Breast epithelium (tissue), 4 donors: ENCODE measurements at places on chromosomes 12 and 14.

DNA sequence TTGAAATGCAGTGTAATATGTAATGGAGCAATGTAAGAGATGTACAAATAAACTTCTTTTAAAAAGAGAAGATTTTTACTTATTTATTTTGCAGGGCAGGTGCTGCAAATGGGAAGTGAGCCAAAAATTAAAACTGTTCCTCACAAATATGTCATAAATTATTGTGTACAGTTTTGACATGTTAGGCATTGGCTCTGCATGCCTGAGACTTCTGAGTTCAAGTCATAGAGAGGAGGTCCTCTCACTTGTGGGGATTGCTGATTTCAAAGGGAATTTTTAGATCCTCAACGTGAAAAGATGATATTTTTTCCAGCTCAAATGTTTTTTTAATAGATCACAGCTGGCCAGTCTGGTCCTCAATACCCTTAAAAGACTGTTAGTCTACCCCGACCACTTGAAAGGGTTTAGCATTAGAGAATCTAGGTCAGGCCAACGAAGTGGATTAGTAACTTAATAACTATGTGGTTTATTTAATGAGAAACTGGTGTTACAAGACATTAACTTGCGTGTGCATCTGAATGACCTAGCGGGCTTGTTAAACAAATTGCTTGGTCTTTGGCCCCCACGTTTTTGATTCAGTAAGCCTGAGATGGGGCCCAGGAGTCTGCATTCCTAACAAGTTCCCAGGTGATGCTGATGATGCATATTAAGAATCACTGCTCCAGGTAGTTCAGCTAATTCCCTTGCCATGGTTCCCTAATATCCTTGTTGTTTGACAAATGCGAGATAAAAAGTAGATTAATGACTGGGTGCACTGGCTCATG lies 30.9 kb upstream of the WDR89 start:
- no peak for DNase-seq

- DNase-seq: no peak
Measured at GRCh38 chr14:81342850-81343580, 57.1 kb downstream of the STON2 start.

DNA sequence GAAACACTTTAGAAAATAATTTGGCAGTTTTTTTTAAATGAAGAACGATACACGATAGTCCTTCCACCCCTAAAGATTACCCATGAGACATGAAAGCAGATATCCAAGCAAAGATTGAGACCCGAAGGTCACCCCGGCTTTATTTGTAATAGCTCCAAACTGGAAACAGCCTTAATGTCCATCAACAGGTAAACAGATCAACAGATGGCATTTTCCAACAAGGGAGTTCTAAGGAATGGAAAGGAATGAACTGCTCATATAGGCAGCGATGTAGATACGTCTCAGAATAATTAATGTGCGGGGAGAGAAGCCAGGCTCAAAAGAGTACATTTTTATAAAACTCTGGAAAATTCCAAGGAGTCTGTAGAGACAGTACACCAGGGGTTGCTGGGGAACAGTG lies 23.7 kb upstream of the MEG3 start:
- no peak for DNase-seq

DNA sequence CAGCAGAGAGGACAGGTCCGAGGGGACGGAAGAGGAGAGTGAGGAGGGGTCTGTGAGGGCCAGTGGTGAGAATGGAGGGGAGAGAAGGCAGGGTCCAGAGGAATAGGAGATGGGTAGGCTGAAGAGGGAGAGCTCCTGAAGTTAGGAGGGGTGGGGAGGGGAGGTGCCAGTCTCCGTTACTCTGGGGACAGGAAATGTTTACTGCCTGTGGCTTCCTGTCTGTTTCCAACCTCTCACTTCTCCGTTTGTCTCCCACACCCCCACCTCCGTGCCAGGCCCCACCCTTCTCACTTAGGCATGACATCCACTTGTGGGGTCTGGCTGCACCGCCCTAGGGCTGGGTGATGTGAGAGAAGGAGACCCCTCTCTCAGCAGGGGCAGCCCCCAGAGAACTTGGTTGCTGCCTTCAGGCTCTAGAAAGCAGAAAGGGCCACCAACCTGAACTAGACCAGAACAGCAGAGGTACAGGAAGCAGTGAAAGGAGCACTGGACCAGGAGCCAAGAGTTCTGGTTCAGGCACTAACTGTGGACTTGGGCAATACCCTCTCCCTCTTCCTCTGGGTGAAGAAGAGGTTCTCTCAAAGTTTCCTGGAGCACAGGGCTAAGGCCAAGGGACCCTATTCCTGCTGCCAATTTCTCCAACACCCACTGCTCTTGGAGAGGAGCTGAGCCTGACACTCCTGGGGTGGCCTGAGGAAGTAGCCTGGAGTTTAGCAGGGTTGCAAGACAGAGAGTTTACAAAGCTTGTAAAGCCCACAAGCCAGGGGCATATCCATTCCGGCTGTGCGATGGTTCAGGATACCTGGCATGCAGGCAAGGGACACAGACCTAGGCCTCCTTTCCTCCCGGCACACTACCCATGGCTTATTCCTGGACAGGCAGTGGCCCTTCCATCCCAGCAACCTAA lies 5.5 kb downstream of the ITGA5 start:
- DNase-seq: no peak

DNA sequence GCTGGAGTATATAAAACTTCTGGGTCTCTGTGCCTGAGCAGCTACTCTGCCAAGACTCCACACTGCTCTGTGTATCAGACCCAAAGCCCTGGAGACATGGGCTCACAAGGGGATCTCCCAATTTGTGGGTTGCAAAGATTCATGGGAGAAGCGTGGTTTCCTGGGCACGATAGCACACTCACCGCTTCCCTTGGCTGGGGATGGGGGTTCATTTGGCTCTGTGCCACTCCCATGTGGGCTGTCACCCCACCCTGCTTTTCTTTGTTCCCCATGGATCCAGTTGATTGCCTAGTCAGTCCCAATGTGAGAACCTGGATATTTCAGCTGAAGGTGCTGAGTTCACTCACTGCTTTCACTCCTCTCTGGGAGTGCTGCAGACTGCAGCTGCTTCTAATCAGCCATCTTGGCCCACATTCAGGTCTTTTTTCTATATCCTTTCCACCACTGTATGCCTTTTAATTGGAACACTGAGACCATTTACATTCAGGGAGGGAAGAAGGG lies 40.0 kb upstream of the PCNX4 start:
- no peak for DNase-seq

- no peak for DNase-seq
Measured at GRCh38 chr14:48023881-48024280, 348.5 kb upstream of the MDGA2 start.

DNA sequence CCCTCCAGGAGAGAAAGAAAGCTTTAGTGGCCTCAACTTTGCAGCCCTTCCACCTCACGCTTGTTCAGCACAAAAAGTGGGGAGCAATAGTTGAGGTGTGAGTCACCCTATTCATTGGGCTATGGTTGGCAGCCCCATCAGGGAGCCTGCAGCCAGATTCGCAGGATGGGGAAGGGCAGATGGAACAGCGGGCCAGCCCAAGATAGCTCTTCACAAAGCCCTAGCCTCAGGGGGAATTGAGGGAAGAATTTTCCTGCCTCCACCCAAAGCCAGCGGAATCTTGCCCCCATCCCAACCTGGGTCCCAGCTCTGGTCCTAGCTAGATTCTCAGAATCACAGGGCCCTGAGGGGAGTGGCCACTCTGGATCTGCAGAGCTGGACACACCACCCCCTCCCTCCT lies 3.6 kb upstream of the KRT5 start:
- DNase-seq: no peak

GRCh38 chr14:53865711-53866110 lies 90.9 kb downstream of the BMP4 start:
- DNase-seq: no peak

- DNase-seq: no peak
Measured at GRCh38 chr14:64763801-64764621, 59.8 kb downstream of the PLEKHG3 start.

GRCh38 chr14:36553656-36554260 lies 28.7 kb downstream of the NKX2-8 start:
- no peak for DNase-seq

DNA sequence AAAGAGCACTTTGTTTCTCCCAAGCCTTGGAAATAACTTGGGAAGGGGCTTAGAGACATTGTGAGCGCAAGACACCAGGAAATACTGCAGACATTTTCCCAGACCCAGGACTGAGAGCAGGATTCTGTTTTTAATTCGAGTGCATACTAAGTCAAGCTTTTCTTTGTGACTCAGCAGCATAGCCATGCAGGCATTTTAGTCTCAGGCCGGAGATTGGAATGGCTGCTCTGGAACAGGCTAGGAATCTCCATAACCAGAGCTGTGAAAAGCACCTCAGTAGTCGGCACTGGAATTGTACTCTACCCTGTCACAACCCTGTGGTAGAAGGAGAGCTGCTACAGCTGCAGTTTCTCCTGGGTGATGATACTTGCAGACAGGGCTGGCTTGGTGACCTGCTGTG lies 28.9 kb upstream of the GARIN6 start:
- DNase-seq: no peak

- DNase-seq: no peak
Measured at GRCh38 chr12:53464685-53465418, 12.9 kb downstream of the PCBP2 start.

DNA sequence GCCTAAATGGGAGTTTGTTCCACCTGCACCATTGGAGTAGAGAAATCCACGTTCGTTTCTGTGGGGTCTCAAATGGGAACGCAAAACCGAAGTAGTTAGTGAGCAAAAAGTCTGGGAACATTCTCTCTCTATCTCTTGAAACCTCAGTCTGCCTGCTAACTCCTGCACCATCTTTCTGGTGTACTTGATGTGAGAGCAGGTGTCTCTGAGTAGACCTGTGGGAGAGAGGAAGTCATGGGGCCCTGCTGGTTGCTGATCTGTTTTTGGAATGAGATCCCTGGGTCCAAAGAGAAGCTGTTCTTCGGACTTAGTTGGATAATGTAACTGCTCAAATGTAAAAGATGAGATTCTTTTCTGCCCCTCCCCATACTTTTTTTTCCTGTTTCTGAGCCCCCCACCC lies 57.3 kb downstream of the MAX start:
- no peak for DNase-seq

DNA sequence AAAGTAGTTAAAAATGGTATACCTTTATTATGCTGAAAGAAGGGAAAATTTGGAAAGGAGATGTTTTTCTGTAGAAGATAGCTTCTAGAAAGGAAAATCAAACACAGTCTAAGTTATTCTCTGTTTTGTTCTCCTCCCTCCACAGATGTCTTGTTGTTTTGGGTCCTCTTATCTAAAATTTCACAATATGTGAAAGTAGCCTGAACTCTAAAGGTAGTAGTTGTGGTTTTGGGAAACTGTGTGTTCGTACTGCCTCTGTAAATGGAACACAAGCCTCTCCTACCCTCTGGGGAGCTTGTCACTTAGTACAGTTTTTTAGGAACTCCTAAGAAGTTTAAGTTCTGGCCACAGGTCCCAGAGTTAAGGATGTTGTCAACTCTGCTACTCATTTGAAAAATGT lies 112.6 kb downstream of the CRADD start:
- no peak for DNase-seq

DNA sequence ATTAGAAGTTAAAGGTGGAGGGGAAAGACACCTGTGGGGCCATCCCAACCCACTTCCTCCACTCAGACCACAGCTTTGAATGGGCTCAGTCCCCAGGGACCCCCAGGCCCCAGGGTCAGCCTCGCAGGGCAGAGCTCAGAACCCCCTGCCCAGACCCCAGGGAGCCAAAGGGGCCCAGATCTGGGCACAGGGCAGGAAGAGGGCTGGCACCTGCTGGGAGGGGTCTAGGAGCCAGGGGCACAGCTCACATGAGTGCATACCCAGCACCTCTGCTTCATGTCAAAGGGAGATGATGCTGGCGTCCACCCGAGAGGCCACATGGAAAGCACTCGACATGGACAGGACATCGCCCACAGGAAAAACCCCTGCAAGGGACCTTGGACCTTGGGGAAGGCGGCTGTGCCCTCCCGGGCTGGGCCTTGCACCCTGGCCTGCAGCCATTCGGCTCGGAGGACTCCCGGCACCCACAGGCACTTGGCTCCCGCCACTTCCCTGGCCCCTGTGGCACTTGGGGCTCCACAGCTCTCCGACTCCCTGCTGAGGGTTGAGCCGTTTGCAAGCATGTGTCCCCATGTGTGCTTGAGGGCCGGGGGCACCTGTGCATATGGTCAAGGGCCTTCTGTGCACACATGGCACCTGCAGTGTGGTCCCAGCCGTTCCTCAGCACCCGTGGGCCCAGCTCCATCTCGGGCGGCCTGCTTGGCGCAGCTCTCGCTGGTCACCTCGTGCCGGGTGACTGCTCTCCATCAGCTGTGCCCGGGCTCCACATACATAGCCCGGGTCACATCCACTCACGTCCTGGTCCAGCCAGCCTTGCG lies 7.8 kb upstream of the AMN start:
- DNase-seq: no peak

GRCh38 chr12:28089338-28089737 lies 100.9 kb upstream of the CCDC91 start:
- DNase-seq: no peak

DNA sequence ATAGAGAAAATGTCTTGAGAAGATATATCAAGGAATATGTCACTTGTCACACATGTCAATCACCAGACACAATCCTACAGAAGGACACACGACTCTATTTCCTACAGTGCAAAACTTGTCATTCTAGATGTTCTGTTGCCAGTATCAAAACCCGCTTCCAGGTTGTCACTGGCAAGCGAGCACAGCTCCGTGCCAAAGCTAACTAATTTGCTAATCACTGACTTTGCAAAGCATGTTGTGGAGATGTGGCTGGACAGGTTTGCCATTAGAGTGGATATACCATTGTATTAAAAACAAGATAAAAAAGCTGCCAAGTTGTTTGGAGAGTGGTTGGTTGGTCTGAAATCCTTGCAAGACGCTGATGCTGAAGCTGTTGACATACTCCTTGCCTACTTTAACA lies 7.9 kb upstream of the SGPP1 start:
- DNase-seq: no peak

DNA sequence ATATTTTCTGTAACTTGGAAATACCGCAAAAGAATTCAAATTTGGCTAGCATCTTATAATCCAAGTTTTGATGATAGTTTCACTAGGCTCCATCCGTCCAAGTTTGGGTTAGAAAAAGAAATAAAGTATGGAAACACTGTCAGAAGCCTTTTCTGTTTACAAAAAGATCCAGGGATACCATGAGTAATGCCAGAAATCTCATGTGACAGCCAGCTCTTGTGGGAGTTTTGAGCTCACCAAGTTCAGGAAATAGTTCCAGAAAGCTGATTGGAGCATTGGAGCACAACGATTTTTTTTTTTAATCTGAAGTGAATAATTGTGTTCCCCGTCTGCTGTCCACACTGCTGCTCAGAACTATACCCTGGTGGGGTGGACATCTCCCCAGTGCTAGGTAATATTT lies 229.7 kb upstream of the NPAS3 start:
- DNase-seq: peak; percentile 32

GRCh38 chr12:120473807-120474615 lies 4.5 kb upstream of the SRSF9 start:
- DNase-seq: no peak

DNA sequence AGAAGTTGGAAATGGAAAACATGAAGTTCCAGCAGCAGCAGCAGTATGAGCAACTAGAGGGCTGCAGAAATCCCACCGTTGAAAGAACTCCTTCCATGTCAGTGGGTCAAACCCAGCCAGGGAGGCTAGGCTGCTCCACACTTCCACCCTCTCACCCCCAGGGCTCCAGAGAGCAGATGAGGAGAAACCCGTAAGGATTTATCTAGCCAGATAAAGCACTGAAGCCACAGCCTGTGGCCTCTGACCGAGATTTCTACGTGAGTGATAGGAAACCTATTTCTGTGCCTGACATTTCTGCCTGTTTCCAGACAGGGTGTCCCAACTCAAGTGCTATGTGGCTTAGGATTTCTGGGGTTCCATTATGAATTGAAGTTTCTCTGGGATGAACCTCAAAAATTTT lies 100.0 kb upstream of the EEA1 start:
- DNase-seq: no peak
